ENCODE measurements at places on chromosomes 4 and X. TPM values are rescaled to one million over a fixed set of nuclear protein-coding genes. Genes with fewer than 3 reads are reported as not detected.

- H3K4me1 ChIP-seq = peaks cover 7% of the 10 kb centered on the region
- no peak overlapping the region for H3K27ac ChIP-seq
- no peaks in the 10 kb centered on the region for H3K27me3 ChIP-seq
- H3K4me3 ChIP-seq = no peak overlapping the region
These were observed 103.6 kb downstream of the EMCN start for GRCh38 chr4:100414016-100414790.

- no peaks in the 10 kb centered on the region for H3K27me3 ChIP-seq
- no peak for DNase-seq
- no peaks in the 10 kb centered on the region for H3K4me1 ChIP-seq
- H3K36me3 ChIP-seq = no peaks in the 10 kb centered on the region
- no peak overlapping the region for H3K27ac ChIP-seq
These were observed 129.8 kb downstream of the GPR143 start for GRCh38 chrX:9635803-9636202.

GRCh38 chr4:112140536-112140935 lies 4.7 kb upstream of the FAM241A start:
- H3K36me3 ChIP-seq = no peaks in the 10 kb centered on the region
- H3K4me3 ChIP-seq = no peak overlapping the region
- H3K27me3 ChIP-seq = peaks cover under 1% of the 10 kb centered on the region
- DNase-seq = no peak
- H3K4me1 ChIP-seq = no peaks in the 10 kb centered on the region
- H3K27ac ChIP-seq = no peak overlapping the region

Gene TMSB15A
- total RNA-seq = 561 TPM
